ENCODE measurements at places on chromosomes 5 and 9.

DNA sequence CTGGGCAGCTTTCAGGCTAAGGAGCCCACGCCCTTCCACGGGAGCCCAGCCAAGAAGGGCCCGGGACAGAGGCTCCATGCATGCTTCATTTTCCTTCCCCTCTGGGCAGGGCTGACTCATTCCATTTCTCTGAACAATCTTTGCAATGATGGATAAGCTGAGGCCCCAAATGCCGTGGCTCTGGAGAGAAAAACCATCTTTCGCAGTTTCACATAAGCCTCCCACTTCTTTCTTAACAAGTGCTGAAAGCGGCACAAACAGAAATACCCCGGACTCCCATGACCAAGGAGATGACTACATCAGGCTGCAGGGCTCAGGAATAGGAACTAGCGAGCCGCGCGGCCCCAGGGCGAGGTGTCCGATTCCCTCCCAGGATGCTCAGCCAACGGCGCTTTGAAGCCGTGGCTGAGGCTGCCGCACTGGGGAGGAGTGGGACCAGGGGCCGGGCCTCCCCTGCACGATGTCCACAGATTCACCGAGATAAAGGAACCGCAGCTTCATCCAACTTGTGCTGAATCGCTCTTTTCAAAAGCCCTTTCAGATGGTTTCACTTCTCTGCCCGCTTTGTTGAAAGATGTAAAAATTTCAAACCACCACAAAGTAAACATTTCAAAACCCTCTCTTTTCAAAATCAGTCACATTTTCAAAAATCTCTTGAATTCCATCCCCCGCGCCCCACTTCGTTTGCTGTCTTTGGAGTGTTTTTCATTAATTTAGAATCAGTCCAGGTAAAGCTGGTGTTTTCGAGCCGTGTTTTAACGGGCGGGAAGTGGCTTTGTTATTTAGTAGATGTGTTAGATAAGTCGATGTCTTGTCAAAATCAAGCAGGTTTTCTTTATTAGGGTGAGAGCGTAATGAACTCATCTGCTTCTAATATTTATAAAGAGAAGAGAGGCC is 96.5 kb upstream of the LMX1B start:
- no peak for DNase-seq

DNA sequence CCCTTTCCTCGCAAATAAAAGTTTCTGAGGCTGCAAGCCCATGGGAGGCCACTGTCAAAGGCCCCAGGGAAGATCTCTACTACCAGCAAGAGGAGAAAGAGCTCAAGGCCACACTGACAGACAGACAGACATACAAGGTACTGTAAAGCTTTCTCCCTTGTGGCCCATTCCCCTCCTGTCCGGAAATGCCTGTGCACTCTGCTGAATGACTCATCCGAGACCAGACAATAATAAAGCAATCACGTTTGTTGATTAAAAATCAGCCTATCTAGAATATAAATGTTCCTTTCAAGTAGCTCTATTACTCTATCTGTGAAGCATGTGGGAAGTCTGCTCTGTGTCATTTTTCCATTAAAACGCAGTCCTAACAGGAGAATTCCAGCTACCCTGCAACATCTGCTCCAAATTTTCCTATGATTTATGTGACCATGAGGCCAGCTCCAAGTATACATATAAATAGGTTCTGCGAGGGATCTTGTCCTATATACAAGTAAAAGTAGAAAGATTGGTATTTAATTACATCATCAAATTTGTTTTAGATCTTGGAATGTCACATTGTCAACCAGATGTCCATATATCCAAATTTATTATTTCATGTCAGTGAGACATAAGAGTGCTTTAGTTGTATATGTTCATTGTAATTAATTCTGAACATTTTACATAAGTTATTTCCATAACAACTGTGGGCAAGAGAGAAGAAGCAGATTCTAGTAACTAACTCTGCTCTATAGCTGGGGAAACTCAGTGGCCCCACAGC is 34.7 kb upstream of the TGFBI start:
- no peak for DNase-seq

GRCh38 chr9:107216329-107216728 is 66.8 kb upstream of the RAD23B start:
- no peak for DNase-seq

- no peak for DNase-seq
These were observed 94.6 kb downstream of the PHF2 start for GRCh38 chr9:93671020-93671338.

GRCh38 chr5:117859176-117859575 is 1129.2 kb downstream of the DTWD2 start:
- no peak for DNase-seq

DNA sequence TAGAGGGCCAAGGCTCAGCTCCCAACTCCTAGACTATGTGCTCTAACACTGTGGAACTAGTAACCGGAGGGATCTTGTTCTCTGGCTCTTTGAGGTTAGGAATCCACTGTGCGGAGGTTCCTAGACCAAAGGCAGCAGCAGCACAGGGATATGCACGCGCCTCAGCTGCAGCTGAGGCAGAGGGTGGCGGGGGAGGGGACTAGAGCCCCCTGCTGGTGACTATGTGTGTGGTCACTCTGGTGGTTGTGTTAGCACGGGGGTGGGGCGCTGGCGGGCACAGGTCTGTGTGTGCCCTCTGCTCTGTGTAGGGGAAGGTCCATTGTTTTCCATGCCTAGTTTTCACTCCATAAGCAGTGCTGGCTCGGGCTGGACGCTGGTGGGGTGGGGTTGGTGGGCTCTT is 458.0 kb upstream of the IZUMO3 start:
- DNase-seq, result no peak

DNA sequence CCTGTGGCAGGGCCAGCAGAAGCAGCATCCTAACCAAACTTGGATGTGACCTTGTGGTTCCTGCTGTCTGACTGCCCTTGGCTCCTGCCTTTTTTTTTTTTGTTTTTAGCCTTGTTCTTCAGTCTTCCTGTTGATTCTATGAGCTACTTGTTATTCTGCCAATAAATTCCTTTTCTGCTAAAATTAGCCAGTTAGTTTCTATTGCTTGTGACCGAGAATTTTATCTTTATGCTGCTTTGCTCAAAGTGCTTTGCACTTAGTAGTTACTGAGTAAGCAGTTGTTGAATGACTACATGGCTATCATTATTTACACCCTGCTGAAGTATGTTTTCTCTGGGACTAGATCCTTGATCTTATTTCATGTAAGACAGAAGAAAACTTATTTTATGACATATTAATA is 20.8 kb upstream of the ATG10 start:
- no peak for DNase-seq

DNA sequence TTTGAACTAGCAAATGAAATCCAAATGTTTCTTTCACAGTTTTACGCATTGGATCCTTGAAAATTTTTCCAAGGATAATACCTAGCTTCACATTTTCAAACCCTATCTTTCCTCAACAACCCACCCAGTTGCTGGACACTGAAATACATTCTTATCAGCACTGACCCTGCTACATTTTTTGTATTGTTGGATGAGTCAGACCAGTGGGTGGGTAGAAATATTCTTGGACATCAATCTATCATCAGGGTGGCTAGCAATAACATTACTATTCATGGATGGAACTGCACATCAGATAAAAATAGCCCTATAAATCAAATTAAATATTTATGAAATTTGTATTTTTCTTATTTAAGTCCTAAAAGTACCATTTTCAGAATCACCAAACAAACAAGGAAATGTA is 407.4 kb upstream of the IZUMO3 start:
- no peak for DNase-seq

GRCh38 chr9:133879615-133880014 is 112.5 kb downstream of the VAV2 start:
- DNase-seq, result no peak

DNA sequence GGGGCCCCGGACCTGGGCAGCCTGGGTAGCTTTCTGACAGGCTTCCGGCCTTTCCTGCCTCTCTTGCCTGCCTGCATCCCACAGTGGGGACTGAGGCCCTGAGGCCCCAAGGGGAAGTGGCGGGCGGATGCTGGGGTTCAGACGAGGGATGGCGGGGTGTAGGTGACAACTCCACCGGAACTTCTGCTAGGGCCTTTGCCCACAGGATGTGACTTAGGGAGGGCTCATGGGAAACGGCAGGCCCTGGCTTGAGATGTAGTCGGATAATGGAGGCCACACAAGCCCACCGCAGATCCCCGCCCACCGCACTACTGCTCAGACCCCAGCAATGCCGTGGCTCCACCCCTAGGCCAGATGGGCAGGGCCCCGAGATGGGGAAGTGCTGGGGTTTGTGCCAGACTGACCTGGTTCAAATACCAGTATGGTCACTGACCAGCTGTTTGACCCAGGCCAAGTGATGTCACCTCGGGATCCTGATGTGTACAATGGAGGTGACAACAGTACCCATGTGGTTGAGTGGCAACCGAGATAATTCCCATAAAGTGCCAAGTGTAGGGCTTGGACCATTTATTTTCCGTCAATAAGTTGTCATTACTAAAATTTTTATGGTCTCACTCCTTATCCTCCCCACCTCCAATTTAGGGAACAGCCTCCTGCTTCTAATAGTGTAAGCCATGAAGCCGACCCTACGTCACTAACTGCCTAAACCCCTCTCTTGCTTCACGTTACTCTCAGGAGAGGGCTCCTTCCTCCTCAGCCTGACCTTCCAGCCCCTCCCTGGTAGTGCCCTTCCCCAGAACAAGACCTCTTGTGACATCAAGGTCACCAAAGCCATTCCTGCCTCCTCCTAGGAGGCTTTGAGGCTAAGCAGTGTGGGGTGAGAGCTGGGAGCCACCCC is 2.5 kb upstream of the CDK9 start:
- peak; percentile 67 for DNase-seq

DNA sequence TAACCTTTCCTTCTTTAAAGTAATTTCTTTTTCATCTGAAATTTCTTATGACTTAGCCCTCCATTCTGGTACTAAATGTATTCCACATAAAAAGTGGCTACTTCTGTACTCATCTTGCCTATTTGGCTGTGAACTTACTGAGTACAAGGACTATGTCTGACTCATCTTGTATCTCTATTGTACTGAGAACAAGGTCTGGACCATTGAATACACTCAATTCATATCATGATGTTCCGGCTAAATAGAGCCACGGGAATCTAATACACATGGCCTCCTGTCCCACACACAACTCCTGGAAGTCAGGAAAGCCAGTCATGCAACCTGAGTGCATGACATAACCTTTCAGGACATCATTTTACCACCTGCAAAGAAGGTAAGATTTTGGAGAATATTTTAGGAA is 203.9 kb downstream of the PLK2 start:
- no peak for DNase-seq

DNA sequence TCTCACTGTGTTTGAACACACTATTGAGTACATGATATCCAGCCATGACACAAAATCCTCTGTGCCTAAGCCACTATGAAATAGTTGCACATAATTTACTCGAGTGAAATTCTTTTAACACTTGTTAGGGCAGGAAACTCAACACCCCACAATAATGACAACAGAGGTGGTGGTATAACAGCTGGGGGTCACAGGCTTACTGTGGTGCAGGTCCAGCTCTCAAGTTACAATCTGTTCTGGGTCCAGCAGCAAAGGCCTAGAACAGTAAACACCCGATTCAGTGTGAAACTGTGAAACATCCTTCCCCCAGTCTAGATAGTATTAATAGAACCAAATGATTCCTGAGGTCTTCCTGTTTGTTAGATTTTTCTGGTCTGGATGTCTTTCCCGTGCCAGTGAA is 102.9 kb upstream of the APC start:
- no peak for DNase-seq

DNA sequence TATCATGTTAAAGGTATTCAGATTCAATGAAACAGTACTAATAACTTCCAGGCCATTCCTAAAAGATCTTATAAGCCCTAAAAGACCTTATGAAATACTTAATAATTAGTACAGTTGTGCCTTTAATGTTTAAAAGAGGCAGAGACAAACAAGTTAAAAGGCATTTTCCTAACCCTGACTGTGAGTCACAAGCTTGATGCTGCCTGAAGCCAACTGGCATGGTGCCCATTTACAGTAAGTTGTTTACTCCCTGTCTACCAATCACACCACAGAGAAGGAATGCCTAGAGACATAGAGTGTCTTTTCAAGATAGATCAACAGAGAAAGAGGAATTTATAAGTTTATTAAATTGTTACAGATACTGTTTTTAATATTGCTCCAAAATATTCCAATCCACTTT is 47.8 kb downstream of the NR3C1 start:
- DNase-seq, result no peak

DNA sequence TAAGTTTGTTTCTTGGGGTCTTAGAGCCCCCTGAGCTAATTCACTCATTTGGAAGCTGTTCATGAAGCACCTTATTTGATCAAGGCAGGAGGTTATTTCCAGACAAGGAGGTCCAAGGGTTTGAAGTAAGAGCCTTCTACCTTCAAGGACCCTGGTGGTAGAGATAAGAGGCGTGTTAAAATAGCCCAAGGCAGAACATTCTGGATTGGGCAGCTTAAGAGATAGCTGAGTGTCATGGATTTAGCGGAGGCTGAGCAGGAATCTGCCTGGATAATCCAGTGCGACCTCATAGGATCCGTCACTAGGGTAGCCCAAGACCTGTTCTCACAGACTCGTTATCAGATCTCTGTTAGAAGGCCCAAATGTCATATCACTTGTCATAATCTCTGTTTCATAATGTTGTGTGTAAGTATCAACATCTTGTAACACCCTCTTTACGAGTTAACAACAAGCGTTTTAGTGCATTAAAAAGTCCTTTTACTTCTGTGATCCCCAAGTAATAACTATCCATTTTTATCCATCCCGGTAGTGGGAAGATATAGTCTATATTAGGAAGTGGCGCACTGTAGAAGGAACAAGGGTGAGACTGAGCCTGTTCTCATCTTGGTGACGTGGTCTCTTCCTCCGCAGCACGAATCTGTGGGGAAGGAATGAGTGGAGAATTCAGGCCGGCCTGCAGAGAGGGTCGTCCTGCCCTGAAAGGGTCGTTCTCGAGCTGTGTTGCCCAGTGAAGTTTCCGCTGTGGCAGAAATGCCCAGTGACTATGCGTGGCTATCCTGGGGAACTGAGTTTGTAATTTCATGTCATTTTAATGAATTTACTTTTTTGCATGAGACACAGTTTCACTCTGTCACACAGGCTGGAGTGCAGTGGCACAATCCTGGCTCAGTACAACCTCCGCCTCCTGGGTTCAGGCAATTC is 28.8 kb downstream of the SLC25A25 start:
- no peak for DNase-seq

- DNase-seq, result no peak
These were observed 28.6 kb downstream of the NKD2 start for GRCh38 chr5:1037123-1037670.

- DNase-seq, result no peak
These were observed 1.2 kb downstream of the FSD1L start for GRCh38 chr9:105449081-105449480.

DNA sequence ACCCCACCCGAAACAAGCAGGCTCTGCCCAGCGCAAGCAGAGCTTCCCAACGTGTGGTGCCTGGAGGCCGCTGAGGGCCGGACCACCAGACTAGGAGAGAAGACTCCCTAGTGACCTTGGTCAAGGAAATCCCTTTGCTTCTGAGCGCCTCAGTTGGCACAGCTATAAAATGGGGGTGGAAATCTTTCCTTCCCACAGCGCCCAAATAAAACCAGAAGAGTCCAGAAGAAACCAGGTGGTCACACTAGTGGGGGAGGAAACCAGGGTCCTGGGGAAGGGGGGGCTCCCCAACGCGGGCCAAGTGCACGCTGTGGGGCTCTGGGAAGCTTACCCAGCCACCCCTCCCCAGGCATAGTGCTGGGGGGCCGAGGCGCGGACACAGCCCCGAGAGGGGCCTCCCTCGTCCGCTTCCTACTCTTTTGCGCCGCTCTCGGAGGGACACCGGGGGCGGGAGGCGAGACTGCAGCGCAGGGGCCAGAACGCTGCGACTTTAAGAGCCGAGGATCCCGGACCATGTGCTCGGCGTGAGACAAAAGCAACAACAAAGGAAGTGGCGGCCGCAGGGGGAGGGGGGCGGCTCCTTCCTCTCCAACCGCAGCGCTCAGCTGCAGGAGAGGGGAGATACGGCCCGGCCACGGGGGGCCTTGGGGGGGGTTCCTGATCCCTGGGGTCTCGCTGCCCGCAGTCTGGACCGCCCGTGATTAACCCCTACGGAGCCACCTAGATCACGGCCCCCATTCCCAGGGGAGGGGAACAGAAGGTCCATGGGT is 885 bp downstream of the RNF44 start:
- peak; percentile 85 for DNase-seq

Data from naive thymus-derived CD4-positive, alpha-beta T cell (primary cell).